Midbrain (tissue), 1 donor: ENCODE measurements at places on chromosomes 1 and 21.
A peak's percentile ranks its signal among the peaks of the same experiment; 100 is the strongest.

GRCh38 chr1:210248341-210248740 is 15.7 kb downstream of the SERTAD4 start:
- DNase-seq: no peak

DNA sequence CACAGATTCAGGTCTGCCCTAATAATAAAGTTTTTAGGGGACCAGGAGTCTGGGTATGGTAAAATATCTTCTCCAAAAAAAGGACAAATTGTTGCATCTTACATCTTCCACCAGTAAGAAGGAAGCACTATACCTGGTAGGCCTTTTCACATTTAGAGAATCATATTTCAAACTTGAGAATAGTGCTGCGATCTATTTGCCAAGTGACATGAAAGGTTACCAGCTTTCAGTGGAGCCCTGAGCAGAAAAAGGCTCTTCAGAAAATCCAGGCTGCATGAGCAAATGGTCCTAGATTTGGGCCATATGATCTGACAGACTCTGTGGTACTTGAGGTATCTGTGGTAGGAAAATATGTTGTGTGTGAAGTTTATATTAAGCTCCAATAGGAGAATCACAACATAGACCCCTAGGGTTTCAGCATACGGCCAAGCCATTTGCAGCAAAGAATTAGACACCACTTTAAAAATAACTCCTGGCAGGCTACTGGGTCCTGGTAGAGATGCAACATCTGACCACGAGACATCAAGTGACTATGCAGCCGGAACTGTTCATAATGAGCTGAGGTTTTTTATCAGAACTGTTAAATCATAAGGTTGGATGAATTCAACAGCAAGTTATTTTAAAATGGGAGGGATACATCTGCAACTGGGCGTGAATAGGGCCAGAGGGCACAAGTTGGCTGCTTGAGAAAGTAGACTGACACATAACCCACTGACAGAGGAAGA is 38.6 kb upstream of the CCDC190 start:
- DNase-seq: no peak

DNA sequence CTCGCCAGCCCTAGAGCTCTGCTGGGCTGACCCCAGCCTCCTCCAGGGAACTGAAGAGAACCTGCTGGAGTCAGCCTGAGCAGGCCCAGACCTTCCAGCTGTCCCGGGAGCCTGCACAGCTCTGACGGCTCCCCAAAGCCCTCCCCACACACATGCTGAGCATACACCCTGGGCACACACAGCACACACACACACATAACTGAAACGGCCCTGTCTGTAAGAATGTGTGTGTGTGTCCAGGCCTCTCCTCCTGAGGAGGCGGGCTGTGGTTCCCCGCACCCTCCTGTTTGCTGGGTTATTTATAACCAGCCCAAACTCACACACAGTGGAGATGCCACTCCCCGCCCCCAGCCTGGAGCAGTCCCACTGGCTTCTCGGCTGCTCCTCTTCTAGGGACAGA is 20.2 kb downstream of the SDC3 start:
- peak; percentile 25 for DNase-seq

DNA sequence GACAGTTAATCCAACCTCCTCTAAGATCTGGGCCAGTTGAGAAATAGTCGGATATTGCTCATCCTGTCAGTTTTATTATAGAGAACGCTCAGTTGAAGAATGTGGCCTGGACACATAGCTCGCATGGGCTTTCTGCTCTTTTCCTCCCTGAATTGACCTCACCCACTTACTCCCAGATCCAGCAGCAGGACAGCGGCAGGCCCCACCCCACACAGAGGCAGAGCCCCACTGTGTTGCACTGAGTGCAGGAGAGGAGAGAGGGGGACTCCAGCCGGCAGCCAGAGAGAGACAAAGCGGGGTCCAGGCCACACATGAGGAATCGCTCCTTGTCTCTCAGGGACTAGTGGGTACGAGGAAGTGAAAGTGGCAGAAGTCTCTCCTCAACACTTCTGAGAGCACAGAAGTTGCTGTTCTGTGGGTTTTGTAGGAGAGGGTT is 78.6 kb downstream of the LAMC1 start:
- no peak for DNase-seq

GRCh38 chr1:34924759-34925555 is 4.5 kb downstream of the DLGAP3 start:
- peak; percentile 46 for DNase-seq

- DNase-seq: no peak
Observed at GRCh38 chr1:15680561-15681348, 3.4 kb upstream of the PLEKHM2 start.

DNA sequence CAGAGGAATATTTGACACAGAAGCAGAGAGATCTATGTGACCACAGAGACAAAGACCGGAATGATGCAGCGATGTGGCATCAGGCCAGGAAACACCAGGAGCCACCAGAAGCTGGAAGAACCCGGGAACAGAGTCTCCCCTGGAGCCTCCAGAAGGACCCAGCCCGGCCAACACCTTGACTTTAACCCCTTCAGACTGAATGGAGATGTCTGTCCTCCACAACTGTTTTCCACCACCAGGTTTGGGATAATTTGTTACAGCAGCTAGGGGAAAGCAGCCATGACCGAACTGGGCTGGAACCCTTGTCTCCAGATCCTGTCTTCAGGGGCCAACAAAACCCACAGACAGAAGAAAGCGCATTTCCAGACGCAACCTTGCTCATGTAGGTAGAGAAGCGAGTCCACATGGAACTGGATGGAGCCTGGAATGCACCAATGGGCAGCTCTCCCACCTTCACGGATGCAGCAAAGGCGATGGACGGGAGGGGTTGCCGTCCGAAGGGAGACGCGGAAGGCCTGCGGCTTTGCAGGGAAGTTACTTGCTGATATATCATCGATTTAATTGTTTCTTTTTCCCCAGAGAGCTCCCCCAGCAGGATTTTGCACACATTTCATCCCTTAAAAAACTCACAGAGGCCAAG is 396.6 kb downstream of the NPHP4 start:
- no peak for DNase-seq

GRCh38 chr1:32201011-32201855 is 838 bp downstream of the CCDC28B start:
- DNase-seq: peak; percentile 11

- DNase-seq: no peak
Observed at GRCh38 chr1:91799159-91799558, 86.8 kb downstream of the TGFBR3 start.

- no peak for DNase-seq
Observed at GRCh38 chr1:101238031-101238628, 1.3 kb downstream of the S1PR1 start.

- no peak for DNase-seq
Observed at GRCh38 chr1:53294567-53294966, 33.3 kb downstream of the LRP8 start.

DNA sequence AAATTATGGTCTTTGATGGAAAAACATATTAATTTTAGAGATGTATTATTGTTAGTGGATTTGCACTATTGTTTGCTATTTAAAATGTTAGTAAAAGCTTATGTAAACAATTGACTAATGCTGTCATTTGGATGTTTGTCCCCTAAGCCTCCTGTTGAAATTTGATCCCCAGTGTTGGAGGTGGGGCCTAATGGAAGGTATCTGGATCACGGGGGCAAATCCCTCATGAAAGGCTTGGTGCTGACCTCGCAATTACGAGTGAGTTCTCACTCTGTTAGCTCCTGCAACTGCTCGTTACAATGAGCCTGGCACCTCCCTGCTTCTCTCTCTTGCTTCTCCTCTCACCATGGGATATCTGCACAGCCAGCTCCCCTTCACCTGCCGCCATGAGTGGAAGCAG is 14.3 kb downstream of the TMEM35B start:
- no peak for DNase-seq

DNA sequence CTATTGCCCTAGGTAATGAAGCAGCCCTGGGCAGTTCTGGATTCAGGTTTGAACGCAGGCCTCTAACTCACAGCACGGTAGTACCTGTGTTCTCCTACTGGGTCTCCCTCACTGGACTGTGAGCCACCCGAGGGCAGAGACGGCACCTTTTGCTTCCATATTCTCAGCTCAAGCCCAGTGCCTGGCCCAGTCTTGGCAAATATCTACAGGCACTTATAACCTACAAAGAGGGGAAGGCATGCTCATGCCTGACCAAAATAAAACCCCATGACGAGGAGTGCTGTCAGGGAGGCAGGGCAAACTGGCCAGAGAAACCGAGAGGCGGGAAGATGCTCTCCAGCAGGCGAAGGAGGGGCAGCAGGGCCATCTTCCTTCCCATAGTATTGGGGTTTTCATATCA is 91.1 kb downstream of the DDX20 start:
- no peak for DNase-seq
